Mesenteric fat pad (tissue), 1 donor: ENCODE measurements at places on chromosomes 13 and 19.

DNA sequence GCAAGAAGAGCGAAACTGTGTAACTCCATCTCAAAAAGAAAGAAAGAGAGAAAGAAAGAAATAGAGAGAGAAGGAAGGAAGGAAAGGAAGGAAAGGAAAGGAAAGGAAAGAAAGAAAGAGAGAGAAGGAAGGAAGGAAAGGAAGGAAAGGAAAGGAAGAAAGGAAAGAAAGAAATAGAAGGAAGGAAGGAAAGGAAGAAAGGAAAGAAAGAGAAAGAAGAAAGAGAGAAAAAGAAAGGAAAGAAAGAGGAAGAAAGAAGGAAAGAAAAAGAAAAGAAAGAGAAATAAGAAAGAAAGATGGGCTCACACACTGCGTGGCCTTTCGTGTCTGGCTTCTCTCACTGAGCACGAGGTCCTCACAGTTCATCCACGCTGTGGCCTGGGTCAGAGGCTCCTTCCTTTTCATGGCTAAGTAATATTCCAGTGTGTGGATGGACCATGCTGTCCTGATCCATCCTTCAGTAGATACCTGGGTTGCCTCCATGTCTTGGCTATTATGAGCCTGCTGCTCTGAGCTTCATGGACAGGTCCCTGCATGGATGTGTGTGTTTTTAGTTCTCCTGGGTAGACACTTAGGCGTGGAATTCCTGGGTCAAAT, 67.4 kb upstream of the NFIC start:
- no peak for DNase-seq

GRCh38 chr19:13993590-13994300, 12.4 kb downstream of the RFX1 start:
- no peak for DNase-seq

- DNase-seq: no peak
These were observed at the start of gene LCP1 for GRCh38 chr13:46181840-46182490. TSS of gene LCP1 (minus strand) at chr13:46182177. CDS start at chr13:46159662, 22,515 bp downstream.

GRCh38 chr13:93951108-93951507, 528.4 kb downstream of the DCT start:
- no peak for DNase-seq

GRCh38 chr13:110812121-110812868, 98.8 kb downstream of the ING1 start:
- DNase-seq: peak; percentile 85

GRCh38 chr19:6271251-6271650, 8.5 kb downstream of the MLLT1 start:
- DNase-seq: no peak

GRCh38 chr19:4951656-4952055, 17.3 kb upstream of the KDM4B start:
- DNase-seq: no peak

DNA sequence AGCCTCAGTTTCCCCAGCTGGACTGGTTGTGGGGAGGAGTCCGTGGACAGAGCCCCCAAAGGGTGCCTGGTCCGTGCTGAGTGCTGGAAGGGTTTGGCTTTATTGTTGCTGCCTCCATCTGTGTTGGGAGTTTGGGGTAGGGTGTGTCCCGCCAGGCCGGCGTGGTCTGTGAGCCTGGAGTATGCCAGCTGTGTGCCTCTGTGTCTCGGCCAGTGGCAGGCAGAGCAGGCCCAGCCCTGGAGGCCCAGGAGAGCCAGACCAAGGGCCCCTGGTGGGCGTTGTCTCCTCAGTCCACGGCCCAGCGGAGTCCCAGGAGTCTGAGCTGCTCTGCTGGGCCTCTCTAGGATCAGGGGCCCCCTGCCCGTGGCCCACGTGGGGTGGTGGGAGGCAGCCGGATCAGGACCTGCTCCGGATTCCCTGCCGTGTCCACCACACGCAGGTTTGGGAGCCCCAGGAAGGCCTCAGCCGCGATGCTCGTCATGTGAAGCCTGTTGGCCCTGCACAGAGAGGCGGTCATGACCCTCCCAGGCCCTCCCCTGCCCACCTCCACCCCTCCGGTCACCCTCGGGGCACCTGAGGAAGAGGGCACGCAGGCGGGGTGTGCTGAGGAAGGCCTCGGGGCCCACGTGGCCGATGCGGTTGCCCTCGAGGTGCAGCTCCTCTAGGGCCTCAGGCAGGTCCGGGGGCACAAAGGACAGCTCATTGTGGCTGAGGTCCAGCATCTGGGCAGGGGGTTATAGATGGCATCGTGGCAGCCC, 6.6 kb downstream of the PODNL1 start:
- DNase-seq: no peak

GRCh38 chr13:30785191-30785850, 50.0 kb downstream of the ALOX5AP start:
- DNase-seq: no peak

- DNase-seq: no peak
These were observed 1.6 kb upstream of the BBC3 start for GRCh38 chr19:47232422-47233211.

DNA sequence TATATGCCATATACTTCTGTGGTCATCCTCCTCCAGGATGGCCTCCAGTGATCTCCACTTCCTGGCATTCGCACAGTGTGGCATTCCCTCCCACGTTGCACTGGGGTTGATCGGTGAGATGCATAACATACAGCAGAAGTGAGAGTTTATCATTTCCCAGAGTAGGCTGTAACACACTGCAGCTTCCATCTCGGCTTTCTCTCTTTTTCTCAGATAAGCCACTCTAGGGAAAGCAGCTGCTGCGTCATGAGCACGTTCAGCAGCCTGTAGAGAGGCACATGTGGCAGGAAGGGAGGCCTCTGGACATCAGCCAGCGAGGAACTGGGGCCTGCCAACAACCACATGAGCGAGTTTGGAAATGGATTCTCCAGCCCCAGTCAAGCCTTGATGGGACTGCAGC, 807.1 kb downstream of the DIAPH3 start:
- no peak for DNase-seq

DNA sequence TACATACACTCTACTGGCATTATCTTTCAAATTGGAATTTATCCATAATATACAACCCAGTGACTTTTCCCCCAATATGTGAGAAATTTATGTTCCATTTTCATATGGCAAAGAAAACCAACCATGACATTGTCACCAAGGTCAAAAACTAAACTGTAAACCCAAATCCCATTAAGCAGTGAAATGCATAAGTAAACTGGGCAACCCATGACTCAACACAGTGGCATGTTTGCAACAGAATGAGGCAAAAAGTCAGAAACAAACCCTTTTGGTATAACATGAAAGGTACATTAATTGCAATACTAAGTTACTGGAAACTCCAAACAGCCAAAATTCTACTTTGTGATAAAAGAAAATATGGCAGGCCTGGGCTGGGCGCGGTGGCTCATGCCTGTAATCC, 4.9 kb downstream of the ZNF878 start:
- no peak for DNase-seq

DNA sequence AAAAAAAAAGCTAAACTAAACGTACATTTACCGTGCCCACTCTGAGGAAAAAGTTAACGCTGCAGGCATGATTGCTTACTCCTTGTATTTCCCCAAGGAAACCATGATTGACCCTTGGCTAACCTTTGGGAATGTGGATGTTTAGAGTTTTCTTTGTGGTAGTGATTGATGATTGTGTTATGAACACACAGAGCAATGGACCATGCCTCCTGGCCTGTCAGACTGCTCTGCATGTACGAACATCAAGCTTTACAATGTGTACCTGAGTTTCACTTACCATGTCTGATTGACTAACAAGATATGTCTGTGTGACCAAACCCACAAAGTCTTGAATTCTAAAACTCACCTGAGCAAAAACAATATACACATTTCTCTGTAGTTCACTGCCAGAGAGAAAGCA, 35.1 kb downstream of the MYCBP2 start:
- DNase-seq: no peak

DNA sequence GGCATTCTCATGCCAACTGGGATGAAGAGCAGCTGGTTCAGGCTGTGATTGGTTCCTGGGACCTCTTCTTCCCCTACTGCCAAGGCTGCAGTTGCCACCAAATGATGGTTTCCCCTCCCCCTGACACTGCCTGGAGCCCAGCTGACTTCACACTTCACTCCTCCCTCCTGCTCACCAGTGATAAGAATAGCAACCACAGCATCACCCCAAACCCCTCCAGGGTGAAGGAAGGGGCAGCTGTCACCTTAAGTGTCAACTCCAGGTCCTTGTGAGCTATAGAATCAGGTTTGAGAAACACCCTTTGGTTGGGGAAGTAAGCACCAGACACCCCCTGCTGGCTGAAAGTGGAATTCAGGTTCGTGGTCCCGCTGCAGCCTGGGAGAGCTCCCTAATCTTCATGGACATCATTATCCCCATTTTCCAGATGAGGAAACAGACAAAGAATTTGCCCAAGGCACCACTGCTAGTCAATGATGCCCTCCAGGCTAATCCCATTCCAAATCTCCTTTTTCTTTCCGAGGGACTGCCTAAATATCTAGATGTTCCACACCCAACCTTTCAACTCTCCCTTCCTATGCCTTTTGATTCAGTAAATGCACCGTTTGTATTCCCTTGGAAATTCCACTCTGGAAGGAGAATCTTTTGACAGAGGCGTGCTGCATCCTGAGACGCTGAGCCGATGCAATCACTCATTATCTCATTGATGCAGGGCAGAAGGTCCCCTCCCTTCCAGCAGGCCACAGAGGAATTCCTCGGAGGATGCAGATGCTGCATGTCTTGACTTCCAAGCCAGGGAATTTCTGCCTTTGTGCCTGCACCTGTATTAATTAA, 50.6 kb upstream of the UQCRFS1 start:
- DNase-seq: peak; percentile 82

- no peak for DNase-seq
These were observed 9.5 kb downstream of the XAB2 start for GRCh38 chr19:7619671-7620441.
